ENCODE measurements at places on chromosomes 3 and 15.

GRCh38 chr3:125481786-125482185 lies 38.2 kb downstream of the SNX4 start:
- DNase-seq = no peak

GRCh38 chr15:52134502-52135144 lies 22.0 kb upstream of the BCL2L10 start:
- DNase-seq = no peak

DNA sequence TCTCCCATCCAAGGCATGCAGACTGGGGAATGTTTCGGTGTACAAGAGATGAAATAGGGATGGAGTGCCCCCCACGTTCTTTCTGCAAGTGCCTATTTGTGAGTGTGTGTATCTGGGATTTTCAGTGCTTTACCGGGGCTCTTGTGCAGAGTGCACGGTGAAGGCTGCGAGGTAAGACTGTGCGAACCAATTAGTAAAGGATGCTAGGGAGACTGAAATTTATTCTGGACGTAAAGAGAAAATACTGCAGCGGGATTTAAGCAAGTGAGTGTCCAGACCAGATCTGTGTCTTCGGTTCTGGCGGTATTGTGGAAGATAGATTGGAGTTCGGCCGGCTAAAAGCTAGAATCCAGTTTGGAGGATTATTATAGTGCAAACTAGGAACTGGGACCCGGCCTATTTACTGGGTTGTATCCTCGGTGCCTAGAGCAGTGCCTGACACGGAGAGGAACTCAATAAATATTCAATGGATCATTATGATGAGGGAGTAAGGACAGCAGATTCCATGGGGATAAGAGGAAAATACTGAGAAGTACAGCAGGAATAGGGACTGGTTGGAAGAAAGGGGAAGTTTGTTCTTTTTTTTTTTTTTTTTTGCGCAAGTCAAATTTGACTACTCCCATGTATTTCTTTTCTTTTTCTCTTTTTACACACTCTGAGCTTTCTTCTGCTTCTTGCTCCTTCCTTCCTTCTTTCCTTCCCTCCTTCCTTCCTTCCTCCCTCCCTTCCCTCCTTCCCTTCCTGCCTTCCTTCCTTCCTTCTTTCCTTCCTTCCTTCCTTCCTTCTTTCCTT lies 580 bp upstream of the MAGEF1 start:
- no peak for DNase-seq

DNA sequence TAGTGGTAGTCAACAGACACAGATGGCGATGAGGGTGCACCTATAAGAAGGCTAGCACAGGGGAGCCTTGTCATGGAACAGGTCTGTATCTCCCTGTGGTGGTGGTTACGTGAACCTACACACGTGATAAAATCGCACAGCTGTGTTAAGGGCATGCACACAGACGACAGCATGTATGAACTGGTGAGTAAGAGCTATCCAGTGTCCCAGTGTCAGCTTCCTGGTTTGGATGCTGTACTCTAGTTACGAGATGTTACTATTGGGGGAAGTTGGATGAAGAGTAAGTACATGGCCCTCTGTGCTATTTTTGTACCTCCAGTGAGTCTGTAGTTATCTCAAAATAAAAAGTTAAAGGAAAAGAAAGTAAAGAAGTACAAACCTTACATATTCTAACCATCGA lies 38.2 kb downstream of the MTMR10 start:
- DNase-seq = no peak

DNA sequence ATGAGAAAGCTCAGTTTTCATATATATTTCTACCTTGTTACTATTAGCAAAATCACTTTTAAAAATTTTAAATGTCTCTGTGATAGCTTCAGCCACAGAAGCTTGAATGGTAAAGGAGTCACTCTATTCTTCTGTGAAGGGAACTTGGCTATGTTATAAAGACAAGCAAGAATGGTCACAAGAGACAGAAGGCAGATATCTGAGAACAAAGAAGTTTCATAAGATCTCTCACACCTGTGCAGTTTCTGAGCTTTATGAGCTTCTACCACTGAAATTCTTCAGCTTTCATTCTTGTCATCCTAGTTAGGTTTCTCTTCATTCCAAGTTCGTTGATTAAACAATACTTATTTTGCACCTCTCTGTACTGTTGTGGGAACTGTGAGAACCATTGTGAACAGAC lies 853.4 kb downstream of the IGSF11 start:
- DNase-seq = no peak

- DNase-seq = no peak
These were observed 139.2 kb upstream of the CTDSPL start for GRCh38 chr3:37722477-37722876.

- no peak for DNase-seq
These were observed 9.3 kb upstream of the VEPH1 start for GRCh38 chr3:157512534-157512933.

- peak; percentile 40 for DNase-seq
These were observed 62.2 kb downstream of the PYDC2 start for GRCh38 chr3:191523148-191523547.

GRCh38 chr15:72238586-72238985 lies 7.6 kb upstream of the PKM start:
- DNase-seq = no peak
